ENCODE measurements at places on chromosomes 12 and 14.

GRCh38 chr14:47022721-47023120, 371.1 kb upstream of the RPL10L start:
- no peak for DNase-seq

- DNase-seq: no peak
Measured at GRCh38 chr14:67409461-67409860, 2.5 kb downstream of the PLEK2 start.

- DNase-seq: no peak
Measured at GRCh38 chr12:4856596-4856995, 53.1 kb upstream of the KCNA1 start.

GRCh38 chr14:99473458-99473857, 7.2 kb downstream of the SETD3 start:
- no peak for DNase-seq

DNA sequence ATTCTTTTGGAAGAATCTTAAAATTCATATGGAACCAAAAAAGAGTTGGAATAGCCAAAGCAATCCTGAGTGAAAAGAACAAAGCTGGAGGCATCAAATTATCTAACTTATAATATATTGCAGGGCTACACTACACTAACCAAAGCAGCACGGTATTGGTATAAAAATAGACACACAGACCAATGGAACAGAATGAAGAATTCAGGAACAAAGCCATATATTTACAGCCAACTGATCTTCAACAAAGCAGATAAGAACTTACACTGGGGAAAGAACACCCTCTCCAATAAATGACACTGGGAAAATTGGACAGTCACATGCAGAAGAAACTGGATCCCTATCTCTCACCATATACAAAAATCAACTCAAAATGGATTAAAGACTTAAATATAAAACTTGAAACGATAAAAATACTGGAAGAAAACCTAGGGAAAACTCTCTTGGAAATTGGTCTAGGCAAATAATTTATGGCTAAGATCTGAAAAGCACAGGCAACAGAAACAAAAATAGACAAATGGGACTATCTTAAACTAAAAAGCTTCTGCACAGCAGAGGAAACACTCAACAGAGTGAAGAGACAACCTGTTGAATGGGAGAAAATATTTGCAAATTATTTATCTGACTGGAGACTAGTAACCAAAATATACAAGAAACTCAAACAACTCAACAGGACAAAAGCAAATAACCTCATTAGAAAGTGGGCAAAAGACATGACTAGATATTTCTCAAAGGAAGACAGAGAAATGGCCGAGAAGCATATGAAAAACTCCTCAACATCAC, 286.3 kb downstream of the ITPR2 start:
- no peak for DNase-seq

- no peak for DNase-seq
Measured at GRCh38 chr12:97541366-97541765, 78.8 kb downstream of the RMST start.

DNA sequence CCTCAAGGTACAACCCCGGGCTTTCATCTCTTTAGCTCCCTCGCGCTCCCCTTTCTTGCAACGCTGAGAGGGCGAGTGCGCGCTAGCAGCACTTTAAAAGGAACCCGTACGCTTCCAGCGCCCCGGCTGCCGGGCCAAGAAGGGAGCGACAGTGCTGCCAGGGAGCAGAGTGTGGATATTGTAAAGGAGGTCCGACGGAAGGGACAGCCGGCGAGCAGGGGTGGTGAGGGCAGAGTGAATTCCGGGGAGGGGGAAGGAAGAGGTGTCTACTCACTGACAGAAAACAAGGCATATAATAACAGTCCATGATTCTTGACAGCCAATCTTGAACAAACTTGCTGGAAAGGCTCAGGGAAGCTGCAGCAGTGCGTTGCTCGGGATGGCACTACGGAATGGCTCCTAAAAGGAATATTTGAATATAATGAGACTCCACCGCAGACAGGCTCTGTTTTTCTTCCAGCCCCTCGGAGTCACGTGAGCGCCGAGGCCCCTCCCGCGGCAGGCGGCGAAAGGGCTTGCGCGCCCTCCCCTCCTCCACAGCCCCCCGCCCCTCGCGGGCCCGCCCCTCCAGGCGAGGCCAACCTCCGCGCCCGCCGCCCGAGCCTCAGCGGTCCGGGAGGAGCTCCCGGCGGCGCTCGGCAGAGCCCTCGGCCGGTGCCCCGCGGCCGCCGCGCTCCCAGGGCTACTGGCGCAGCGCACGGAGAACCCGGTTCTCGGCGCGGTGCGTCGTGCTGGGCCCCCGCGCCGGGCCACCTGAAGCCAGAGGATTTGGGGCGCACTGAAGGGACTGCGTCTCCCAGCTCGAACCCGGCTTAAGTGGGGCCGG, 3.4 kb downstream of the BMP4 start:
- peak; percentile 91 for DNase-seq

GRCh38 chr14:59583755-59584154, 7.1 kb upstream of the CCDC175 start:
- DNase-seq: no peak

GRCh38 chr12:112117685-112118084, 7.7 kb upstream of the TRAFD1 start:
- DNase-seq: no peak

DNA sequence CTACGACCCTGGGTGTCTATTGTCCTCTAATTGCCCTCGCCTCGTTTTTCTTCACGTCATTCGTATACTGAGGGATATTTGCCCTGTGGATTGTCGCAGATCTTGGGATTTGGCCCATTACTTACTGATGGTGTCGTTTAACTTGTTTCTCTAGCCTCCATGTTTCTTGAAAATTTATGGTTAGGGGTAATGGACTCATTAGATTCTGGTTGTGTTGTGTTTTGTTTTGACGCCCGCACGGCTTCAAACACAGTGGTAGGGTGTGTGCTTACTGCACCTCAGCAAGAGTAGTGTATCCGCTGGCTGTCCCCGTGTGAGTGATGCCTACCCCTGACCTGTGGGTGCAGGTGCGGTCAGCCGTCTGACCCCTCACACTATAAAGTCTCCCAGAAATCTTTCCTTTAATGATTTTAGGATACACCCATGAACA, 874 bp upstream of the RNU6-8 start:
- DNase-seq: peak; percentile 37

DNA sequence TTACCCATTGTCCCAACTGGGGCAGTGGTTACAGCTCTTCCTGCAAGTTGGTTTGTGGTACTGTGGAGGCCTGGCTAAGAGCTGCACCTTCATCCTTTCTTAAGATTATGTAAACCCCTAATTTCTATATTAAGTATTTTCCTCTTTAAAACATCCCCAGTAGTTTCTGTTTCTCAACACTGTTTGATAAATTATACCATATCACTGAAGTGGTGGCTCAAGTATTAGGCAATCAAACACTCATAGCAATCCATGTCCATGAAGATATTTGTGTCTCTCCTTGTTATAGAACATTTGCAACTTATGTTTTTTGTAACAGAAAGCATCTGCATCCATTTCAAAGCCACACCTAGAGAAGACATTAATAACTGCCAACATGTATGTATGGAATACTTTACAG, 31.8 kb downstream of the ATXN3 start:
- no peak for DNase-seq

- DNase-seq: no peak
Measured at GRCh38 chr14:95409477-95410272, 90.0 kb upstream of the CLMN start.

DNA sequence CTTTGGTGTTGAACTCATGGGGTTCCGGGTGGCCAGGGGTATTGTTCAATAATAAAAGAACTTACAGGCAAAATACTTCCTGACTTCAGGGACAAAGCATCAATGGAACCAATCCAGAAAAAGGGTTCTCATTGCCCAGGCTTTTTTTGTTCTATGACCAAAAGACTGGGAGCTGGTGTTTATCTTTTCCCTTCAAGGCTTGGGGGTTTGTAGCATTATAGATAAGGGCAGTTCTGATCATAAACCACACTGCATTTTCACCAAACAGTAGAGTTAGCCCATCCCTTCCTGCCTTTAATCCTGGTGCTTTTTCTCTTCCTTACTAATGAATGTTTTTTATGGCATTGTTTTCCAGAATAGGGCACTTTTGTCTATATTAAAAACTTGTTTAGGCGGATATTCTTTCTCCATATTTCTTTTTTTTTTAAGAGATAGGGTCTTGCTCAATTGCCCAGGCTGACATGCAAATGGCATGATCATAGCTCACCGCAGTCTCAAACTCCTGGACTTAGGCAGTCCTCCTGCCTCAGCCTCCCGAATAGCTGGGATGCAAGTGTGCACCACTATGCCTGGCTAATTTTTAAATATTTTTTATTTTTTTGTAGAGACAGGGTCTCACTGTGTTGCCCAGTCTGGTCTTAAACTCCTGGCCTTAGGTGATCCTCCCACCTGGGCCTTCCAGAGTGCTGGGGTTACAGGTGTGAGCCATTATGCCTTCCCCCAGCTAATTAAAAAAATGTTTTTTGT, 9.7 kb downstream of the FUT8 start:
- no peak for DNase-seq

- no peak for DNase-seq
Measured at GRCh38 chr12:18141048-18141982, 51.3 kb upstream of the RERGL start.

GRCh38 chr12:10957741-10958140, 18.7 kb upstream of the TAS2R14 start:
- no peak for DNase-seq

- no peak for DNase-seq
Measured at GRCh38 chr12:9751204-9752144, 9.2 kb downstream of the CD69 start.

GRCh38 chr12:17884581-17884980, 205.4 kb downstream of the RERGL start:
- DNase-seq: no peak

- DNase-seq: no peak
Measured at GRCh38 chr12:81465876-81466275, 293.3 kb downstream of the PPFIA2 start.

DNA sequence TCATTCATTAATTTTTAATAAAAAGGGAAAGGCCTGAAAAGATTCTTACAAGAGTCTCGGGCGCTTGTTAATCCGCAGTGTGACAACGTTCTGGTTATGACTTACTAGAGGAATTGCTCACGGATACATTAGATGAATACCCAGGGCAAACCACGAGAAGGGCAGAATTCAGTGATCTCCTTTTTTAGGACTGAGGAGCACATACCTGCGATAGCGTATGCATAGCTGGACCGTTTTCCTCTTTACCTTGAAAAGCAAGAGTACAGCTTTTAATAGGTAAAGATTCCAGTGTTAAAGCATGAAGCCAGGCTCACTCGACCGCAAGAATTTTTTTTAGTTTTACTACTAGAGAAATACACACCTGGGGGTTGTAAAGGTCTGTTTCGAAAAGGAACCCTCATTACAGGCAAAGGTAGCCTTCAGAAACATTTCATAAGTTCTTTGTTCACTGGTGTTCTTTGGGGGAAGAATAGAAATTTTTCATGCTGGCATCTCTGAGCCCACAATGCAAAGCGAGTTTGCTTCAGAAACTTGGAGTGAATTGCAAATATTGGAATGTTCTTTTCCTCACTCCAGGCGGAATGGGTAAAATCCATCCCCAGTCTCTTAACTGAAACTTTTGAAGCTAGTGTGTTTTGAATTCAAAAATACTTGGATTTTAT, 953 bp downstream of the MAPK1IP1L start:
- no peak for DNase-seq

DNA sequence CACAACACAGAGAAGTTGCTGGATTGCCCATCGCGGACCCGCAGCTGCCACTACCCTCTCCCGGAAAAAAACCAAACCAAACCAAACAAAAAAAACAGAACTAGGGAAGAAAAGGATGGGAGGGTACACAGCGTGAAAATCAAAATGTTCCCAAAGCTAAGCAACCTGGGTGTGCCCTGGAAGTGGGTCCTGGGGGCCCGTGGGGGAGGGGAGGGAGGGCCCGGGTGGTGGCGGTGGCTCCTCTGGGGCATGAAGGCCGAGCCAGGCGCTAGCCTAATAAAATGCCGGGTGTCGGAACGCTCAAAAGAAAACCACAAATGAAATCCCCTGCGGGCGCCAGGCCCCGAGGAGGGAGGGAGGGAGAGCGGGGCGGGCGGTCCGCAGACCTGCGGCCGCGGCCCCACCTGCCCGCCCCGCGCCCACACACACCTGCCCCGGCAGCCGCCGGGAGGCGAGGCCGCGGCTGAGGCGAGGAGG, 787 bp downstream of the HECTD4 start:
- no peak for DNase-seq

DNA sequence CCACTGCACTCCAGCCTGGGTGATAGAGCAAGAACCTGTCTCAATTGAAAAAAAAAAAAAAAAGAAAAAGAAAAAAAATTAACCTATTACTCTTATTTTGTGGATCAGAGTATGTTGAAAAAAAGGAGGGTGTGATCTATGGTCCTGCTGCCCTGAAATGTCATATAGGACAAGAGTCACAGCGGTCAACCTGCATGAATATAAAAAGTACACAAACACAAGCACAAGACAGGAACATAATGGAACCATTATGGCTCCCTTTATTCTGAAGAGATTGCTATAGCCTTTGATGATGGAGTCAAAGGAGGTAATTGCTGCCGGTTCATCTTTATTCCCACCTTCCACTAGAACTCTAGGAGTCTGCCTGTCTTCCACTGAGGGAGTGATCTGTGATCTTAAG, 96.9 kb downstream of the NTN4 start:
- no peak for DNase-seq

DNA sequence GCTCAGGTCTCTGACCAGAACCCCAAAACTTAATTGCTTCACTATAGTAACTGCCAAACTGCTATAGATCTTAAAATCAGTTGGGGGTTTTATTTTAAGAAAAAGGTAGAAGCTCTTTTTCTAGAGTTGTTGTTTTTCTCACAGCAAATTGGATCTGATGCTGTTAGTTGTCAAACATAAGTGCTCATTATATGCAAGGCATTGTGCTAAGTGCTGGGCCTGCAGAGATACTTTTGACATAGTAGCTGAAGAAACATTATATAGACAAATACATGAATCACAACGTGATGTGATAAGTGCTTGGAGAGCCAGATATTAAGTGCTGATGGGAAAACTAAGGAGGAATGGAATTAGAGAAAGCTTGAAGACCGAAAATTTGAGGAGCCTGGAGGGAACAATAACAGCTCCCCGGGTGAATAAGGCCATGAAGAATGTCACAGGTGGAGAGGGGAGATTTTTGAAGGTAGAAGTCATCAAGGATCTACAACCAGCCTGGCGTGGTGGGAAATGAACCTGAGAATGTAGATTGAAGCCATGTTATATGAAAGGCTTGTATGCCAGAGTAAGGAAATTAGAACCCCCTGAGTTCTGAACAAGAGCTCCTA, 126.5 kb downstream of the DYRK2 start:
- DNase-seq: no peak

- no peak for DNase-seq
Measured at GRCh38 chr14:83714151-83714550, 1815.8 kb upstream of the FLRT2 start.

DNA sequence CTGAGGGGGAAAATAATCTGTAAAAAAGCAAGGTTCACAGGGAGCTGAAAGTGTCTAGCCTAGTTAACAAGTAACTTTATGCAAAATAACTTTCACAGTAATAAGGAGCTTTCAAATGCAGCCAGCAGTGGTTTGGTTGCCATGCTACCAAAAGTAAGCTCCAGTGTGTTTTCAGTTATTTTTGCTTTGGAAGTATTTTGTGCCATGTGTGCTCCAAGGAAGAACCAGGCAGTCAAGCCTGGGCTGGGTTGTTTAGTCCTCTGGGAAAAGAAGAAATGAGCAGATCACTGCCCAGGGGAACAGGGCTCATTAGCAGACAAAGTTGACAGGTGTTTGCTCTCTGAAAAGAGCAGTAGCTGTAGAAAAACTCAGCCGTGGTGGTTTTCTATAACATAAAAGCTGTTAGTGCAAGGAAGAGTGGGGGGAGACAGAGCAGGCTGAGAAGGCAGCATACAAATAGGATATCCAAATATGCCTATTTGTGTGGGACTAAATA, 92.8 kb upstream of the TMTC2 start:
- no peak for DNase-seq

GRCh38 chr14:69658664-69659261, 47.4 kb downstream of the SUSD6 start:
- DNase-seq: no peak

All from ovary (tissue), 10 donors.